ENCODE measurements at places on chromosomes 3 and 15.

DNA sequence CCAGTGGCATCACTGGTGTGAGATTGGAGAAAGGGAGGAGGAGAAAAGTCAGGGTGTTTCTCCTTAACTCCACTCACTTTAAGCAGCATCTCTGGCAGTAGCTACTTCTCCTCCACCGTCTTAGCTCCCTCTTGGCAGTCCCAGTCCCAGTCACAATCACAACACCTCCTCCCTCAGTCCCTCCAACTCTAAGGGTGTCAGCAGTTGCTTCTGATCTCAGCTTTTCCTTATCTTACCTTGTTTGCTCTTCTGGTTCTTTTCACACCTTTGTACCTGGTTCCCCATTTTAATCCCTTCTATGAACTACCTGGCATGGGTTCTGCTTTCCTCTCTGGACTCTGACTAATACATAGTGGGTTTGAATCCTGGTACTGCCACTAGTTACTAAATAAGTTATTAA lies 188.3 kb upstream of the CTDSPL start:
- DNase-seq = no peak

- peak; percentile 85 for DNase-seq
These were observed 23.2 kb upstream of the TATDN2 start for GRCh38 chr3:10224794-10225665.

GRCh38 chr3:16486201-16486600 lies 27.3 kb downstream of the RFTN1 start:
- DNase-seq = no peak

GRCh38 chr15:74391582-74392450 lies 24.4 kb upstream of the CYP11A1 start:
- DNase-seq = no peak

DNA sequence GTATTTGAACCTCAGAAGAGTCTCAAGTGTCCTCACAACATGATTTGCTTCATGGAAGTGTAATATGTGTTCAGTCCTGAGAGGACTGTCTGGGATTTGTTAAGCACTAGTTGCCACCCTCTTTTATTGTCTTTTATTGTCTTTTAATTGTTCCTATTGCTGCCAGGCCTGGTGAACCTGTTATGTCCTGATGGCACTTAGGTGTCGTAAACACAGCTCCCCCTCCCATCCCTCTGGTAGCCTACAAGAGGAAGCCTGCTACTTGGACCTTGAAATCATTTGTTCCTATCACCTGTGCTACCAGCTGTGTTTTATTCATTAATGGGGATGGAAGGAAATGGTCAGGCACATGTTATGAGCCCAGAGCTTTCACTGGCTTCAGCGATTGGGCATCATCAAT lies 19.3 kb downstream of the CCNB2 start:
- DNase-seq = no peak

GRCh38 chr15:63942486-63943365 lies 103.6 kb downstream of the DAPK2 start:
- no peak for DNase-seq
